ENCODE measurements at places on chromosomes 1 and 21.

- DNase-seq, result no peak
Measured at GRCh38 chr1:73868810-73869336, 329.1 kb downstream of the LRRIQ3 start.

DNA sequence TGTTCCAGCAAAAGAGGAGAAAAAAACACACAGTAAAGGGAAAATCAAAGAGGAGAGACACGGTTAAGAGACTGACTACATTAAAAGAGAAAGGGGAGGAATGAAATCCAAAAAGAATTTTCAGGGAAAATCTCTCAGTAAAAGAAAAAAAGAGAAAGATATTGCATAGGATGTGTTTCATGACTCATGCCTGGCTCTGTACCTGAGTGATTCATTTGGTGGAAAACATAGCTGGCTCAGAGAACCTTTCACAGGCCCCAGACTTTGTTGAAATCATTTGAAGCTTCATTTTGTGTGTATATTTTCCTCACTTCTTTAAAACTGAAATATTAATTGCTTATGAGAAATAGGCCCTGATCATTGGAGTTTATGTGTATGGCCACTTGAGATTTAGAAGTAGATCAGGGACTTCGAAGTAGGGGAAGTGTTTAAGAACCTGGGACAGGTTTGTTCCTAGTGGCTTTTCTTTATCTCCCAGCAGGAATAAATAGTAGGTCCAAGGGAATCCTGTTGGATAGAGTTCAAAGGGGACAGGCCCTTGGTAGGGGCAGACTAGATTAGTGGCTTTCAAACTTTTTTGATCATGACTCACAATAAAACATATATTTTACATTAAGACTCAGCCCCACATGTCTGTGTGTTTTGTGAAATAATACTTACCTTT is 239.1 kb upstream of the SGIP1 start:
- DNase-seq, result no peak

DNA sequence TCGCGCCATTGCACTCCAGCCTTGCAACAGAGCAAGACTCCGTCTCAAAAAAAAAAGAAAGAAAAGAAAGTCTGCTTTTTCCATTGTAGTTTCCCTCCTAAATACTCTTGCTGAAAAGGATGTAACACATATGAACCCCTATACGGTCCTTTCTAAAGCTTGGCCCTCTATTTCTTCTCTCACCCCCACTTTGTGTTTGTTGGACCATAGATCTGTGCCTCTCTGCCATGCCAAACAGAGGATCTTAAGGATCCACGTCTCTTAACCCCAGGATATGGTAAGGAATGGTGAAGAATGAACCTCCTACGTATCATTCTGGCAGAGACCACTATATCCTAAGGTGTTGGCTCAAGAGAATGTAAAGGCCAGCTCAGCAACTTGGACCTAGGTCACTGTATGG is 18.7 kb upstream of the LAX1 start:
- DNase-seq, result no peak

DNA sequence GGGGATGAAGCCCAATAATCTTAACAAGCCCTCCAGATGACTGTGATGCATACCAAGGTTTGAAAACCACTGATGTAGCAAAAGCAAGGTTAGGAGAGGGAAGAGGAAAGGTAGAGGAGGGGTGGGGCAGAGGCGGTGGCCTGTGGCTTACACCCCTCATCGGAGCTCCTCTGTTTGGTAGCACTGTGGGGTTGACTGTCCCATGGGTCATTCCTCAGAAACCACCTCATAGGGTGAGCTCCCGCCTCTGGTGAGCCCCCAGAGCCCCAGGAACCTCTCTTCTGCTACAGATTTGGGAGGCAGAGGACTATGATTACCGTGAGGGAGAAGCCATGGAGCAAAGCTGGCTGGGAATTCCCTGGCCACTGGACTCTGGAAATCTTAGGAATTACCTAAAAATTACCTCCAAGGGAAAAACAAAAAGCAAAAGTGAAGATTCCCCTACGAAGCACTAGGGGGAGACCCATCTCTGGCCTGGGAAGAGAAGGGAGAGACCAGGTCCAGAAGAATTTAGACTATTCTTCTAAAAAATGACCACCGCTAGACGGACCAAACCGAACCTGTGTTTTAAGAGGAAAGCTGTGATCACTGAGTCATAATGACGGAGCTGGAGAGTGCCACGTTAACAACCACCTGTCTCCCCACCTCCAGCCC is 1.5 kb upstream of the RASSF5 start:
- no peak for DNase-seq

DNA sequence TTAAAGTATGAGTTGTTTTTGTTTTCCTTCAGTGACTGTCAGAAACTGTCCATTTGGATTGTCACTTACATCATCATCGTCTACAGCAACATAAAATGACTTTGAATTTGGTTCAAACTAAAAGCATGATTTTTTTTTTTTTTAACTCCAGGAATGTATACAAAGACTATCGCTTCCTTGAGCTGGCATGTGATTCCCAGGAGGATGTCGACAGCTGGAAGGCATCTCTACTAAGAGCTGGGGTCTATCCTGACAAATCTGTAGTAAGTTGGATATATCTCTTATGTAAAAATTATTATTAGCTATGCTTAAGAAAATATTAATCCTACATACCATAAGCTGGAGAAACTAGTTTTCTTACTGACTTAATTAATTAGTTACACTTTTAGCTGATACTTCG is 111.9 kb upstream of the C1orf105 start:
- DNase-seq, result no peak

- DNase-seq, result no peak
Measured at GRCh38 chr1:78540048-78540447, 49.3 kb downstream of the PTGFR start.

DNA sequence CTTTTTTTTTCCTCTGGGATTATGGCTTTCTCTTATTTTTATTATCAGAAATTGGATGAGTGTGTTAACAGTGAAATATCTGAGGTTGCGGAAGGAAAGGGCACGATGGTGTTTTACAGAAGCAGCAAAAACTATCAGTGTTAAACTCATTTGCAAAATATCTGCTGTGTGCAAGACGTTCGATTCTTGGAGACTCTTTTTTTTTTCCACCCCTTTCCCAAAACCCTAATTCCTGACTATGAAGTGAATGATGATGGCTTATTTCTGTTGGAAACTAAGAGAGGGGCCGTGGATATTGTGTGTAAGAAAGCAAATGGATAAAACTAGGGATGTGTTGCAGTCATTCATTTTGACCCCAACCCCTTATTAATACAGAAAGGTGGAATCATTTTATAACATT is 677 bp downstream of the NCAM2 start:
- no peak for DNase-seq

DNA sequence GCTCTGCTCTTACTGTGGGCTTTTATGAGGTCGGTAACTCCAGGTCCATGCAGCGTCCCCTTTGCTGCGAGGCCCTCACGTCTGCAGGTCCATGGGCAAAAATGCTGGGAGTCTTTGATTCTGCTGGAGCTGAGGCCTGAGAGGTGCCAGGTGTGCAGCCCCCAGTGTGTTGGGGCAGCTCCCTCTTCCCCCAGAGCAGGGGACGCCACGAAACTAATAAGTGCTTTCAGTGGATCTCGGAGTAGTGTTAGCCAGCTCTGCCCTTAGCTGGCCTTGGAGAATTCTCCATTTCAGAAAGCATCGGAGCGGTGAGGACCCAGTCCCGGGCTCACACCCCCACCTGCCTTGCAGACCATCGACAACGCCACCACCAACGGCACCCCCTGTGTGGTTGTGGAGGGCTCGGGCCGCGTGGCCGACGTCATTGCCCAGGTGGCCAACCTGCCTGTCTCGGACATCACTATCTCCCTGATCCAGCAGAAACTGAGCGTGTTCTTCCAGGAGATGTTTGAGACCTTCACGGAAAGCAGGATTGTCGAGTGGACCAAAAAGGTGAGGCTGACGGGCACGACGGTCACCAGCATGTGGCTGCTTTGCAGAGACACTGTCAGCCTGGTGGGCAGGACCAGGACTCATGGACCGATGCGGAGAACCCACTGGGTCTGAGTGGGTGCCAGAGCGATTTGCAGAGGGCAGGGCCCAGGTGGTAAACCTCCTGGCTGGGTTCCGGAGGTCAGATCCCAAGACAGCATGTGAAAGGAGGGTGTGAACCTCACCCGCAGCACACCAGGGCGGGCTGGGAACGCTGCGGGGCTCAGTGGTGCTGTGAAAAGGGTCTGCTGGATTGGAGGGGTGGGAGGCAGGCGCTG is 25.5 kb downstream of the TRPM2 start:
- DNase-seq, result no peak

DNA sequence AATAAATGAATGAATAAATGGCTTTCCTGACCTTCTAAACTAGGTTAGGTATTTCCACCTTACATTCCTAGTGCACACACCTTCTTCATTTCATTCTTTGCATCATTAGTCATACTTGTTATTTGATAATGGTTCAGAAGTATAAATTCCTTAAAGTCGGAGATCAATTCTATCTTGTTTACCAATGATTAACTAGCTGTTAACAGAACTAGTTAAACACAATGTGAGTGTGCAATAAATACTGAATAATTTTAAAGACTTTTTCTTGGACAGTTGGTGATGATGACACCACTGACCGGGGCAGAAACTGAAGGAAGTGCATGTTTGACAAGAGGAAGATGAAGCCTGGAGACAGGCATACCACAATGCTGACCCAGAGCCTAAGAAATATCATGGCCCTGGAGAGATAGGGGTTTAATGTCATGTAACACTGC is 207.1 kb upstream of the DEPDC1 start:
- no peak for DNase-seq

DNA sequence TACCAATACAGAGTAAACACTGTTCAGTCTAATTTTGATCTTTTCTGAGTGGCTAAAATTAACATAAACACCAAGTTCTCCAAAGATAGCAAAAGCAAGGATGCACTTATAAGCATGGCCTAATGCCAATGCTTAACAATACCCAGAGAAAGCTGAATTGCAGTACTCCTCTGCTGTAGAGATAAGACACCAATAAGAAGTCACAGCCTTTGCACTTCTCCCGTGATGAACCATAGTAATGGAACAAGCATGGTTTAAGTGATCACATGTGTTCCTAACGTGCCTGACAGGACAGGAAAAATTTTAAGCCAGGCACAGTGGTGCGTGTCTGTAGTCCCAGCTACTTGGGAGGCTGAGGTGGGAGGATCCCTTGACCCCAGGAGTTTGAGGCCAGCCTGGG is 5.6 kb downstream of the PRDX1 start:
- no peak for DNase-seq

DNA sequence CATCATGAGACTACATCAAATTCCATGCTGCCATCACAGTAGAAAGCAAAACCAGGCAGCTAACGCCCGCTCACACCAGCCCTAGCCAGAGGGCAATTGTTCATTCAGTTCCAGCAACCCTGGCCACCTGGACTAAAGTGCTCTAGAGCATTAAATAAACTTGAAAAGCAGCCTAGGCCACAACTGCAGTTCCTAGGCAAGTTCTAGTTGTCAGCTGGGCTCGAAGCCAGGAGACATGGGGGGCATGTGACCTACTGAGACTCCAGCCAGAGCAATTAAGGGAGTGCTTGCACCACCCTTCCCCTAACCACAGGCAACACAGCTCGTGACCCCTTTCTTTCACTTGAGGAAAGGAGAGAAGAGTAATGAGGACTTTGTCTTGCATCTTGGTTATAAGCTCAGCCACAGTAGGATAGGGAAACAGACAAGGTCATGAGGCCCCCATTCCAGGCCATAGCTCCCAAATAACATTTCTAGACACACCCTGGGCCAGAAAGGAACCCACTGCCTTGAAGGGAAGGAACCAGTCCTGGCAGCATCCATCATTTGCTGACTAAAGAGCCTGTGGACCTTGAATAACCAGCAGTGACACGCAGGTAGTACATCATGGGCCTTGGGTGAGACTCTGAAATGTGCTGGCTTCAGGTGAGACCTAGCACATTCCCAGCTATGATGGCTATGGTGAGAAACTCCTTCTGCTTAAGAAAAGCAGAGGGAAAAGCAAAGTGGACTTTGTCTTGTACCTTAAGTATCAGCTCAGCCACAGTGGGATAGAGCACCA is 77.0 kb downstream of the ZZZ3 start:
- DNase-seq, result no peak

GRCh38 chr21:46498335-46499050 is 39.8 kb downstream of the DIP2A start:
- no peak for DNase-seq

- no peak for DNase-seq
Measured at GRCh38 chr1:27113861-27114260, 41.1 kb downstream of the SLC9A1 start.

GRCh38 chr1:156936191-156936590 is 15.8 kb downstream of the LRRC71 start:
- no peak for DNase-seq

DNA sequence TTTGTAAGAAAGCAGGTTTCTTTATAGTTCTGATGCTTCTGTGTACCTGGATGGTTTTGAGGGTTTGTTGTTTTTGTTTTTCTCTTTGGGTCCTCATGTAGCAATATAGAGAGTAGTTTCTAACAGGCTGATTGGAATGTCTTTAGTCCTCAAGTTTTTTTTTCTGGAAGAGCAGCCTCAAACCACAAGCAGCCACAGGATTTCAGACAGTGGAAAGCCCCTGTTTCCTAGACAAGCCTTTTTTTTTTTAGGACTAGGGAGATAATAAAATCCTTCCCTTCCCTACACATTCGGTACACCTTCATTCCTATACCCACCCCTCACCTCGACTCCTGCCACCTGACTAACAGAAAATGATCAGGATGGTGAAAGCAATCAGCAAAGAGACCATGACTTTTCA is 47.6 kb downstream of the ACP6 start:
- DNase-seq, result no peak

All from stimulated activated naive B cell treated with anti-CD40 and anti-IgM and Interleukin-4, amounts not matched to agents 10 μg/mL and 1 μg/mL and 100 μg/mL, for 72 hours (primary cell).